ENCODE measurements at places on chromosomes 3 and 15. TPM values are rescaled to one million over a fixed set of nuclear protein-coding genes. Genes with fewer than 3 reads are reported as not detected.

DNA sequence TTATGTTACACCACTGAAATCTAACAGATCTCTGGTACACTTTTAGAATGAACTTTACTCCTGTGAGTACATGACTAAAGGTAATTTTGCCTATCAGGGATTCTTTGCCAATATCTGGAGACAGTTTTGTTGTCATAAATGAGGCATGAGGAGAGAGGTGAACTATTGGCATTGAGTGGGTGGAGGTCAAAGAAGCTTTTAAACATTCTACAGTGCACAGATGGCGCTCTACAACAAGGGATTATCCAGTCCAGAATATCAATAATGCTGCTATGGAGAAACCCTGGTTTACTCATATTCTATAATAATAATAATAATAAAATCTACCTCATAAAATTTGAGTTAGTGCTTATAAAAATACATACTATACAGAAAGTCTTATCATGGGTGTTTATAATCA is 702.3 kb downstream of the SI start:
- H3K4me1 ChIP-seq = no peaks in the 10 kb centered on the region
- no peak overlapping the region for H3K4me3 ChIP-seq
- no peak for DNase-seq
- no peaks in the 10 kb centered on the region for H3K36me3 ChIP-seq
- no peaks in the 10 kb centered on the region for H3K27me3 ChIP-seq

GRCh38 chr3:194781617-194782016 is 95.9 kb downstream of the FAM43A start:
- DNase-seq = no peak
- peaks cover 10% of the 10 kb centered on the region for H3K4me1 ChIP-seq
- no peaks in the 10 kb centered on the region for H3K36me3 ChIP-seq
- H3K4me3 ChIP-seq = no peak overlapping the region

GRCh38 chr3:158731486-158731885 is 771 bp downstream of the RARRES1 start:
- H3K27ac ChIP-seq = peak overlapping the region; percentile 89
- no peaks in the 10 kb centered on the region for H3K36me3 ChIP-seq
- peaks cover 28% of the 10 kb centered on the region for H3K4me1 ChIP-seq
- H3K4me3 ChIP-seq = peak overlapping the region; percentile 93
- no peaks in the 10 kb centered on the region for H3K27me3 ChIP-seq

DNA sequence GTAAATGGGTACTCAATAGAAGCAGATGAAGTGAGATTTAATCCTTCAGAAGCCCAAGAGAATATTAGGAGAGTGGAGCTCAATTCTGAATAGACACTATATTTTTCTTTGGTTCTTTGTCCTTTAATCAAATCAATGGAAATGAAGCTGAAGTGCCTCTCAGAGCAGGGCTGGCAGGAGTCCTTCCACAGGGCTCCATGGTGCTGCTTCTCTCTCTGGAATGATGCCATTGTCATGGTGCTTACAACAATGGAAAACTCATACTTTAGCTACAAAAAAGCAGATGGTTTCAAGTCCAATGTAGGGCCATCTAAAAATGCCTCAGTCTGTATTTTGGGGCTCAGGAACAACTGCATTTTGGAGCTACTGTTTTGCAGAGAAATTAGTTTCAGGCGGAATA is 125.1 kb downstream of the SNRK start:
- H3K36me3 ChIP-seq = no peaks in the 10 kb centered on the region
- no peak for DNase-seq
- no peak overlapping the region for H3K4me3 ChIP-seq
- H3K27ac ChIP-seq = no peak overlapping the region

- DNase-seq = no peak
- no peak overlapping the region for H3K27ac ChIP-seq
- H3K4me1 ChIP-seq = no peaks in the 10 kb centered on the region
- H3K4me3 ChIP-seq = no peak overlapping the region
- no peaks in the 10 kb centered on the region for H3K27me3 ChIP-seq
- H3K36me3 ChIP-seq = no peaks in the 10 kb centered on the region
These were observed 142.9 kb upstream of the ANKRD28 start for GRCh38 chr3:15940641-15941040.

The WDR76 gene
- 3.9 TPM for total RNA-seq

The KNG1 gene
- total RNA-seq = not detected

The LEKR1 gene
- total RNA-seq = 1.8 TPM
